BJ (cell line): ENCODE measurements at places on chromosomes 13 and 19.

GRCh38 chr13:50140581-50141374 is 125.5 kb downstream of the KCNRG start:
- DNase-seq, result no peak

DNA sequence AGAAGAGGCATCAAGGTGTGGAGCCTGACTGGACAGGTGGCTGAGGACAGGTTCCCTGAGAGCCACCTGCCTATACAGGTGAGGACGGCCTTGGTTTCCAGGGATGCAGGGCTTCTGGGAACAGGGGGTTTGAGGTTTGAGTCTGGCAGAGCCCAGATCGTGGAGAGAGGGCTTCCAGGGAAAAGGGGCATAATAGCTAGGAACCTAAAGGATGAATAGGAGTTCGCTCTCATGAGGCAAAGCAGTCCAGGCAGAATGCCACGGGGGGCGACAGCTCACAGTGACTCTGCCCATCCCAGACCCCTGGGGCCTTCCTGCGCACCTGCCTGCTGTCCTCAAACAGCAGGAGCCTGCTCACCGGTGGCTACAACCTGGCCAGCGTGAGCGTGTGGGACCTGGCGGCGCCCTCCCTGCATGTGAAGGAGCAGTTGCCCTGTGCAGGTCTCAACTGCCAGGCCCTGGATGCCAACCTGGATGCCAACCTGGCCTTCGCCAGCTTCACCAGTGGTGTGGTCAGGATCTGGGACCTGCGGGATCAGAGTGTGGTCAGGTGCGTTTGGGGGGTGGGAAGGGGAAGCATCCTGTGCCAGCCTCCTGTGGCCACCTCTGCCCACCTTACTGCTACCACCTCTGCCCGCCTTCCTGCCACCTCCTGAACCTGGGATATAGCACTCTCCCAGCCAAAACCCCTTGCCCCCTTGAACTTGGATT is 12.0 kb downstream of the TLE6 start:
- DNase-seq, result no peak

- DNase-seq, result no peak
Observed at GRCh38 chr19:42165146-42165545, 32.9 kb upstream of the POU2F2 start.

DNA sequence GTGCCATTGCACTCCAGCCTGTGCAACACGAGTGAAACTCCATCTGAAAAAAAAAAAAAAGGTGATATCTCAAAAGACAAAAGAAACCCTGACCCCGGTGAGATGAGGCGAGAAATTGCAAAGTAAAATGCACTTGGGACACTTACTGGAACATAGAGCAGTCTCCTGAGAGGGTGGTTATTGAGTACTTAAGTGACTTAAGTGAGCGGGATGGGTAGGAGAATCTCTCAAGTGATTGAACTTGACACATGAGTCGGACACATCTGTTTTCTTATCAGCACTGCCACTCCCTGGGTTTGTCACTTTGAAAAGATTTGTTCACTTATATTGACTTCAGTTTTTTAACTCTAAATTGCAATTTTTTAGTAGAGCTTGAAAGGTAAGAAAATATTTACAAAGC is 2.8 kb downstream of the ZNF429 start:
- DNase-seq, result no peak

- DNase-seq, result peak; percentile 81
Observed at GRCh38 chr13:98214008-98214643, 37.1 kb upstream of the RNF113B start.

GRCh38 chr13:74870865-74871264 is 611.1 kb downstream of the TBC1D4 start:
- peak; percentile 27 for DNase-seq

DNA sequence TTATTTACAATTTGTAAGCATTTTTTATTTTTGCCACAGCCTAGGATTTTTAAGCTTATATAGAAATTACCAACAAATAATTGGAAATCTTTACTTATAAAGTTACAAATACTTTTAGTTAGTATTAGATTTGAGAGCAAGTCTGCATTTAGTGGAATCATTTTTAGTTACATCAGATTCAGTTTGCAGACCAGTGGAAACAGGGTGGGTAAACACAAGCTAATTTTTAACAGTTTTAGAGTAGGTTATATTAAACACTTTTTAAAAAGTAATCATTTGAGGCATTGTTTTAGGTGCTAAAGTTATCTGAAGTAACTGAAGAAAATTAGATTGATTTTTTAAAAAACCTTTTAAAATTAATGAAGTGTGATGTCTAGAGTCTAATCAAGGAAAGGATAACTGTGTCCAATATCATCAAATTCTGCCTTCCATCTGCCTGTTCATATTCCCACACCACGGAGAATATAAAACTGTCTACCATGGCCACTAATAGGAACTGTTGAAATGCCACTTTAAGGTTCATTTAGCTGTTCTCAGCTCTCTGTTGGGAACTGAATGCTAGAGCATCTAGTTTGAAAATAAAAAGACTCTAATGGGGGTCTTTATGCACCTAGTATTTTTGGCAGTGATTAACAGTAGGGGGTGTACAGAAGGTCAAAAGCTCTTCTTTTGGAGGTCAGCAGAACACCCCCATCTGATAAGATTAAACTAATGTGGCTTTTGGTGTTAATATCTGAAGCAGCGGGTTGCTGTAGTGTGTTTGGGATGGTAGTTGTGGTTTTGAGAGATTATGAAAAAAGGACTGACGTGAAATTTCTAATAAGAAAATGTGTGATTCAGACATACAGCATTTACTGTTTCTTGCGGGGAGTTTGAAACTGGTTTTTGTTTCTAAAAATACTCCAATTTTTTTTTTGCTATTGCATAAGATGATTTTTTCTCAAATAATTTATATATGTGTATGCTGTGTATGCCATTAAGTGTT is 66.5 kb downstream of the NDFIP2 start:
- no peak for DNase-seq

DNA sequence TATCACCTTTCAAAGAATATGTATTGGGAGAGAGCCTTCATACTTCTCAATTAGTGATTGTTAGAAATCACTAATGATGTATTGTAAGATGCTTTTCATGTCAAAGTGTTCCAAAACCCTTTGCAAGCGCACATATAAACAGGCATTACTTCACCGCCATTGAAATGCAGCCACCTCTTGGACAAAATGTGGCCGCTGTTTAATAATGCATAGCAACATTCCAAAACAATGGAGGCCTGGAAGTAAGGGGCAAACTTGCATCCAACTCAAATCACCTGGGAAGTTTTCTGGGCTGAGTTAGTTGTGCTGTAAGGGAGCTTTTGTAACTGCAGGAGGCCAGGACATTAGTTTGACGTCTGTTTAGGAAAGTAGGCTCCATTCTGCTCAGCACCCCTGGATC is 438.1 kb downstream of the FGF9 start:
- no peak for DNase-seq

- DNase-seq, result no peak
Observed at GRCh38 chr19:30225676-30226463, 146.3 kb upstream of the ZNF536 start.

GRCh38 chr13:29593605-29594297 is 1.7 kb downstream of the SLC7A1 start:
- no peak for DNase-seq

GRCh38 chr13:86974995-86975328 is 696.2 kb upstream of the SLITRK5 start:
- no peak for DNase-seq

GRCh38 chr19:55559684-55560083 is 14.3 kb upstream of the SBK3 start:
- no peak for DNase-seq

GRCh38 chr13:93259527-93260080 is 33.0 kb downstream of the GPC6 start:
- DNase-seq, result no peak

- no peak for DNase-seq
Observed at GRCh38 chr19:8320564-8321066, 560 bp downstream of the NDUFA7 start.

- DNase-seq, result no peak
Observed at GRCh38 chr19:49212016-49212701, 54.6 kb downstream of the TRPM4 start.

DNA sequence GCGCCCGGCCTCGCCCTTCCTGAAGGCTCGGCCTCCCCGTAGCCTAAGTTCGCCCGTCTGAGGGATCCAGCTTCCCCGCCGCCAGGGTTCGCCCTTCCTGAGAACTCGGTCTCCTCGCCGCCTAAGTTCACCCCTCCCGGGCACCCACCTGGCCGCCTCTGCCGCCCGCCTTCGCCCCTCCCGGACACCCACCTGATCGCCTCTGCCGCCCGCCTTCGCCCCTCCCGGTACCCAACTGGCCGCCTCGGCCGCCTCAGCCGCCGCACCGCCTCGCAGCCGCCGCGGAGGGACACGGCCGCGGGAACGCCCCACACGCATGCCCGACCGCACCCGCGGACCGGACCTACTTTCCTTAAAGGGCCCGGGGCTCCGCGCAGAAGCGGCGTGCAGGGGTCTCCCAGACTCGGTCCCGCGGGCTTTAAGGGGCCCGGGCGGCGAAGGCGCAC is at the start of gene MOB3A:
Gene MOB3A, minus strand, starts transcription at position 293 of the 446 bp plus-strand sequence. CDS start 17,766 bp downstream, outside the sequence.
- no peak for DNase-seq

- DNase-seq, result peak; percentile 12
Observed at GRCh38 chr19:34259367-34260095, 5.2 kb downstream of the GARRE1 start.

DNA sequence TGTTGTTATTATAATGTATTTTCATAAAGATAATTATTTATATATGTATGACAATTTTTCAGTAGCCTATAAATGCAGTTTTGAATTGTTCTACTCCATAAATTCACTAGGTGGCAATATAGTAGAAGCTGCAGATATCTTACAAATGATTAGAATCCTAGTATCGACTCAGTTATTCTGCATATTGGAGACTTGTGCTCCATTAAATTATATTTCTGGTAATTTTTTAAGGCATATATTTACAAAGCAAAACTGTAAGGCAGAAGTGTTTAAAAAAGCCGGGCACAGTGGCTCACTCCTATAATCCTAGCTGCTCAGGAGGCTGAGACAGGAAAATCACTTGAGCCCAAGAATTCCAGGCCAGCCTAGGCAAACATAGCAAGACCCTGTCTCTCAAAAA is 58.7 kb downstream of the DPY19L3 start:
- DNase-seq, result no peak
